ENCODE measurements at places on chromosomes 7 and 10. TPM values are rescaled to one million over a fixed set of nuclear protein-coding genes. Genes with fewer than 3 reads are reported as not detected.

- no peaks in the 10 kb centered on the region for H3K27me3 ChIP-seq
- no peaks in the 10 kb centered on the region for H3K4me1 ChIP-seq
- H3K4me3 ChIP-seq = no peak overlapping the region
- no peaks in the 10 kb centered on the region for H3K36me3 ChIP-seq
These were observed 86.6 kb downstream of the CALN1 start for GRCh38 chr7:72325561-72325960.

FKBP6 gene
- not detected for total RNA-seq

DNA sequence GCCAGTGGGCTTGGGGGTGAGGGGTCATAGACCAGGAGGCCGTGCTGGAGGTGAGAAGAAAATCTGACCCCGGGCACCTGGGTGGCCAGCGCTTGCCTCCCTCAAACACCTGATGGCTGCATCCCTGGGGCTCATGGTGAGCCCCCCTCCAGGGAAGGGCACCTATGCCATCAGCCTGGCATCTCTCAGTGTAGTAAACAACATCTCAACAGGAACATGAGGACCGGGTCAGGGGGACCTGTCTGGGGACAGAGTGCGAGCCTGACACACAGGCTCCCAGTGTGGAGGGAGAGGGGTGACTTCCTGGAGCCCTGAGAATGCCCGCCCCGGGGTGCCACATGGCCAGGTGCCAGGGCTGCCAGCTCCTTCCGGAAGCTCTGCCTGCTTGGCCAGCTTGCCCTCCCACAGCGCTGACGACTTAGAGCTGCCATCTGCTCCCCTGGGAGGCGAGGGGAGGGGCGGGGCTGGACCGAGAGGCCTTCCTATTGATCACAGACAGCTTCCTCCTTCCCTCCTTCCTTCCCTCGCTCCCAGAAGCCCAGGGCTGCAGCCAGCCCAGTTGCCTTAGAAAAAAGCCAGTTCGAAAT is 12.3 kb downstream of the STX1A start:
- no peaks in the 10 kb centered on the region for H3K36me3 ChIP-seq
- H3K27me3 ChIP-seq = no peaks in the 10 kb centered on the region
- no peak overlapping the region for H3K4me3 ChIP-seq

- DNase-seq = no peak
- no peak overlapping the region for H3K4me3 ChIP-seq
- no peak overlapping the region for H3K27ac ChIP-seq
- H3K4me1 ChIP-seq = no peaks in the 10 kb centered on the region
- no peaks in the 10 kb centered on the region for H3K36me3 ChIP-seq
These were observed 167.9 kb downstream of the CUX1 start for GRCh38 chr7:101985057-101985902.

DNA sequence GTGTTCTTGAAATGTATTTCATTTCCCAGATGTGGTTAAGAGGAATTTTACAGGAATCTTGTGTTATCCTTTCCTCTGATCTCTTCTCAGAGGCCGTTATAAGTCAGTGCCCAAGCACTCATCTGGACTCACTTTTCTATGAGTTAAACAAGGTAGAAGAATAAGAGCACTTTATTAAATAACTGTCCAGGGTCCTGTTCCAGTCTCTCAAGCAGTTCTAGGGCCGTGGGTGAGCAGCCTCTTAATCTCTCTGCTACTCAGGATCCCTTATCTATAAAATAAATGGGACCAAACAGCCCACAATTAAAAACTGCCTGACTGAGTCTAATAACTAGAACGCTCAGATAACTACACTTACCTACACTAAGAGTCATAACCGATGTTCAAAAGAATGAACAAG is 111.2 kb downstream of the OSBPL3 start:
- no peak for DNase-seq
- no peaks in the 10 kb centered on the region for H3K36me3 ChIP-seq
- H3K27me3 ChIP-seq = no peaks in the 10 kb centered on the region
- H3K27ac ChIP-seq = no peak overlapping the region
- no peaks in the 10 kb centered on the region for H3K4me1 ChIP-seq
